ENCODE measurements at places on chromosomes 2 and 18.

- no peak for DNase-seq
These were observed 12.3 kb downstream of the NTSR2 start for GRCh38 chr2:11657646-11658045.

GRCh38 chr2:240435457-240435947 lies at the start of gene GPC1:
Gene GPC1, plus strand, starts transcription at chr2:240435663. Its CDS starts 256 bp downstream, at chr2:240435919.
- DNase-seq: peak; percentile 30

- DNase-seq: no peak
These were observed 60.2 kb downstream of the VSNL1 start for GRCh38 chr2:17600556-17601204.

DNA sequence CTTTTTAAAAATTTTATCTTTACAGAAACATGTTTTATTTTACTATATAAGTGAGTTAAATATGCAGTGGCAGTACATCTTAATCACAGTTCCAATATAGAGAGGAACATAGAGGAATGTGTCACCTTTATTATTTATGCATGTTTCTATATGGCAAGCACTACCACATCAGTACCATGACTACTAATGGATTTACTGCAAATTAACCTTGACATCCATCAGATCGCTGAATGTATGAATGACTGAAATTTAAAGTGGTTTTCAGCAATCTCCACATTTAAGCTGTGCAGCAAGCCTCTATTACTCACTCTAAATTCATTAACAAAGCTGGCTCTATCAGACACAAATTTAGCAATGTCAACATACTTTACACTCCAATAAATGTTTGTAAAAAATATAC lies 790.6 kb downstream of the NRXN1 start:
- DNase-seq: no peak

DNA sequence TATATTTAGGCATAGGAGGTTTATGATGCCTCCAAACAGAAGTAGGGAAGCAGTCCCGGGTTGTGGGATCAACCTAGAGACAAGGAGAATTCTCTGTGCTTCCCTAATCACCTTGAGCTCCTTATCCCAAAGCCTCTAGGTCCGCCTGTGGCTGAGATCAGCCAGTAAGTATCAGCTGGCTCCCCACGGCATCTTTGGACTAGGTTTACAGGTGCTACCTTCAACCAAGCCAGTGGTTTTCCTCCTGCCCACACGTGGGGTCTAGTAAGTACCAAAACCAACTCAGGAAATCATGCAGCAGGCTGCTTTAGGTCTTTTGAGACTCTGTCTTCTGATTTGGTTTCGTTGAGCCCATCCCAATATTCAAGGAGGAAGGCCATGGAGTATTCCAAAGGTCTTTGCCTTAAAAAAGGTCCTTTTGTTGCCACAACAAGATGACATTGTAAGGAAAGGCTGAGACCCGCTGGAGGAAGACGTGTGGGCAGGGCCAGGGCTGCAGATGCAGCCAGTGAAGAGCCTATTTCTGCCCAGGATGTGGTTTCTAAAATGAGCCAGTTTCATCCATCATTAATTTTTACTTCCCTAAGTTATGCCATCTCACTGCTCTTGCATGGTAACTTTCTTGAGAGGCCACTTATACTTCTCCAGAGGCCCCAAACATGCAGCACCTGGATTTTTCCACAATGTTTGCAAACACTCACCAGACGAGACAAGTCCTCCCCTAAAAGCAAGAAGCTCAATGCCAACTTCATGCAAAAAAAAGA lies 248.7 kb downstream of the RNF152 start:
- no peak for DNase-seq

- DNase-seq: no peak
These were observed 59.9 kb downstream of the VIT start for GRCh38 chr2:36756438-36756837.

- no peak for DNase-seq
These were observed 39.5 kb downstream of the USP34 start for GRCh38 chr2:61431345-61431744.

DNA sequence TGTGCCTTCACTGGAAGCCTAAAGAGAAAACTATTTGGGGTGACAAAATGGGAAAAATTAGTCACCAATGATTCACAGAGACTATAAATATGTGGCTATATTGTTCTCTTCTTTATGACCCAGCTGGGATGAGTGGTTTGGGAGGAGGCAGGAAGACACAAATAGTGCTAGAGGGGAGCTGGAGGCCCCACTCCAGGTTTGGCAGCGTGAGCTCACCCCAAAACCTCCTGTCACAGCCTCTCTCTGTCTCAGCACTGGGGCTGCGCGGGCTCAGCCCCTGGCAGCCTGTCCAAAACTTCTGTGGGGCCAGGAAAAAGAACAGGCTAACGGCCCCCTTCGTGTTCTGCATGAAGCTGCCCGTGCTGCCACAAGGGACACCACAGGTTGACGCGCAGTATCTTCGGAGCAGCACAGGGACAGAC lies 73.2 kb upstream of the LCLAT1 start:
- DNase-seq: no peak

GRCh38 chr2:195414537-195415100 lies 242.4 kb upstream of the SLC39A10 start:
- no peak for DNase-seq

DNA sequence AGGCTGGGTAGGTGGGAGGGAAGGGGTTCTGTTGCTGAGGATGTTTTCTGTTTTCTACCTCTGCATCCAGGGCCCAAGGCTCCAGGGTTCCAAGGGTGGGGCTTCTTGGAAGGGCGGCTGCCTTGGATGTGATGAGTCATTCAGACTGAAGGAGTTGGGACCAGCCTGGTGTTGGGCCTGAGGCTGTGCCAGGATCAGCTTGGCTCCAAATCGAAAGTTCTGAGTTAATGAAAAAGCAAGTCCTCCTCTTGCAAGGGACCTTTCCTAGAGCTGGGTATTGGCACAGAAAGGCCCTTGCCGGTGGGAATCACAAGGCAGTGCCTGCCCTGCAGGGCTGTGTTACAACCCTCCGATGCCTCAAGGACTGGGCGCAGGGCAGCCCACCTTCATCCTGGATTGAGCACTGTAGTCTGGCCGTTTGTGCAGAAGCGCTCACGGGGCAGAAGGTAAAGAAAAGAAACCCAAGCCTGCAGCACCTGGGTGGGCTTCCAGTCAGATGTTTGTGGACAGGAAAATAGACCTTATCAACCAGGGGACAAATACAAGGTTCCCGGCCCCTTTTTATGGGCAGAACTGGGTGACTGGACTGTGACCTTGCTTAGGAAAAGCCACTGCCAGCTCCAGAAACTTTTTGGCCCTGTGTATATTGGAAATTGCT lies 52.5 kb upstream of the MCFD2 start:
- DNase-seq: no peak

GRCh38 chr2:56167616-56168562 lies 15.9 kb upstream of the CCDC85A start:
- DNase-seq: no peak

DNA sequence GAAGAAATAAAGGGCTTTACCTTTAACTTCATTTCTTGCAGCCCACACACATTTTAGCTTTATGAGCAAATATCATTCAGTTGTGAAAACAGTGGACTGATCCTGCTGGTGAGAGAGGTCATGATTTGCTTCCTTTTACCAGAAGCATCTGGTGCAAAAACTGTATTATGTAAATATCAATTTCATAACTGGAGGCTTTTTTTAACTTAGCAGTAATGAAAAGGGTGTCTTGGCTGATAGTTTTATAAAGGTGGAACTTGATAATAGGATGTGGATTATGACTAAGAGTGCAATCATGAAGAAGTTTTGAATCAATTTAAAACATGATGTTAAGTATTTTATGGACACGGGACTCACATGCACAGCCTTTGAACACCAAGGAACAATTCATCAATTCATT lies 304.4 kb downstream of the GULP1 start:
- no peak for DNase-seq

- DNase-seq: no peak
These were observed 399.2 kb downstream of the CPS1 start for GRCh38 chr2:210955591-210955990.

DNA sequence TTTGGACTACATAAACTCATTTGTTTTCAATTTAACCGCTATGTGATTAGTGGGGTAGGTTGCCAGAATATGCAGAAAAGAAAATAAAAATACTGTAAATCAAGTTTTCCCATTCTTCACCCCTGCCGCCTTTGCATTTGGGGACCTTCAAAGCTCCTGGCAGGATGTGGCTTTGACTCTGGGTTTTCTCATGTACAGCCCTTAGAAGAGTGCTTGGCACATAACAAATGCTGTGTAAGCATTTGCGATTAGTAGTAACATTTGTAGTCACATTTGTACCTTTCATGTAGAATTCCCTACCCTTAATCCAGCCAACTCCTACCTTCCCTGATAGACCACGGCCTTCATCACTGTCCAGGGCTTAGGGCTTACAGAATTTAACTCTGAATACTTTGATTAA lies 262.6 kb downstream of the MREG start:
- no peak for DNase-seq

DNA sequence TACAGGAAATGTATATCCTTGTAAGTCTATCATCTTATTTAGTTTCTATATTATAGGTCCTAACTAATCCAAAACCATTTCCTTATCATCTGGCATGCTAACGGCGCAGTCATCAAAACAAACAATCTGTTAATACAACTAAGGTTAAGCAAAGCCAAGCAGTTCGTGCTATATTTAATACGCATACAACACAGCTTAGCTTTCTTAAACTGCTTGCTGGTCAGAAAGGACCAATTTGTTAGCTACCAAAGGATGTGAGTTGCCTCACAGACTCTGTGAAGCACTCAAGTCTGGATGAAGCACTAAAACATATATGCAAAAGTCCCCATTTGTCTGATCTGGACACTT lies 67.0 kb downstream of the ZEB2 start:
- DNase-seq: no peak

DNA sequence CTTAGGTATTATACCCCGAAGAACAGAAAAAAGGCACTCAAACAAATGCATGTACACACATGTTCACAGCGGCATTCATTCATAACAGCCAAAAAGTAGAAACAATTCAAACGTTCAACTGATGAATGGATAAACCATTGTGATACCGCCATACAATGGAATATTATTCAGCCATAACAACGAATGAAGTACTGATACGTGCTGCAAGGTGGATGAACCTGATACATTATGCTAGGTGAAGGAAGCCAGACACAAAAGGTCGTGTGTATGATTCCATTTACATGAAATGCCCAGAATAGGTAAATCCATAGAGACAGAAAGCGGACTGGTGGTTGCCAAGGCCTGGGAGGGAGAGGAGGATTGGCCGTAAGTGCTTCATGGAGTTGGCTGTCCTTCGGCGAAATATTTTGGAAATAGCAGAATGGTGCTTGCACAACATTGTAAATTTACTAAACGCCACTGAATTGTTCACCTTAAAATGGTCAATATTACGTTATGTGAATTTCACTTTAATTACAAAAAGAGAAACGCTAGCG lies 750 bp upstream of the RMP24 start:
- no peak for DNase-seq

- DNase-seq: no peak
These were observed 11.1 kb downstream of the SPOPL start for GRCh38 chr2:138512672-138513071.

DNA sequence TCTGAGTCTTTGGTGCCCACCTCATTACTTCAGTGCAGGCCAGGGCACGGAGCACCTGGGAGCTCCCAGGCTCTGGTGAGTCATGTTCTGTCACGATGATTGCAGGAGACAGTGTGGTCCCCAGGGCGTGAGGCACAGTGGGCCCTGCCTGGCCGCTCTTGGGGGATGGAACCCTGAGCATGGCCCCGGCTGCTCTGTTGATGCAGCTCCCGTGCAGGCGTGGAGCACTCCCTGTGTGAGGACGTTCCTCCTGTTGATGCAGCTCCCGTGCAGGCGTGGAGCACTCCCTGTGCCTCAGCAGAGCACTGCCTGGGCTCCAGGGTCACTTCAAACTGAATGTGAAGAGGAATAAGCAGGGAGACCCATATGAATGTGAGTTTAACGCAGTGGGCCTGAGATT lies 30.1 kb downstream of the COPS9 start:
- DNase-seq: no peak

- DNase-seq: no peak
These were observed 48.7 kb downstream of the HNMT start for GRCh38 chr2:138012968-138013367.

- no peak for DNase-seq
These were observed 36.3 kb upstream of the ITM2C start for GRCh38 chr2:230828272-230828961.

GRCh38 chr18:42437646-42438045 lies 482.6 kb downstream of the PIK3C3 start:
- DNase-seq: no peak

DNA sequence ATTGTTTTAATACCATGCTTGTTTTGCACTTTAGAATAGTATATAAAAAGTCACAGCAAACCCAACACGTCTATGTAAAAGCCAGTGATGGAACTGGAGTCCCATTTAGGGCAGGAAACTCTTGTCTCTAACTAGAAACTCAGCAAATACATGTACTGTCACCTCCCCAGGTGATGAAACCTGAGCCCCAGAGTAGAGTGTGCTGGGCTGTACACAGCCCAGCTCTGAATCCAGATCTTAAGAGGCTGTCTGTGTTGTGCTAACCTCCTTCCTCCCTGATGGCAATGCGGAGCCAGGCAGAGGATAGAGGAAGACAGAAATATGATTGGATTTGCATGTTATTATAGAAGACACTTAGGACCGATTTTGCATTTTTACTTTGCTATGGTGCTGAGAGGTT lies 317.5 kb upstream of the TRIB2 start:
- no peak for DNase-seq

GRCh38 chr2:3059141-3059925 lies 318.3 kb downstream of the EIPR1 start:
- no peak for DNase-seq

DNA sequence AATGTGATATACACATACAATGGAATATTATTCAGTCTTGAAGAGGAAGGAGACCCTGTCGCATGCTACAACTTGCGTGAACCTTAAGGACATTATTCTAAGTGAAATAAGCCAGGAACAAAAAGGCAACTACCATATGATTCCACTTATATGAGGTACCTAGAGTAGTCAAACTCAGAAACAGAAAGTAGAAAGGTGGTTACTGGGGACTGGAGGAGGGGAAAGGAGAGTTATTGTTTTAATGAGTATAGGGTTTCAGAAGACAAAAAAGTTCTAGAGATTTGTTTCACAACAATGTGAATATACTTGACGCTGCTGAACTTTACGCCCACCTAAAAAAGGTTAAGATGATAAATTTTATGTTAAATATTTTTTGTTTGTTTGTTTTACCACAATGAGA lies 47.0 kb downstream of the CXCR4 start:
- no peak for DNase-seq

All from stimulated activated CD8-positive, alpha-beta memory T cell treated with anti-CD3 and anti-CD28 coated beads, Interleukin-12 subunit alpha, Interleukin-12 subunit beta, amount 100 ng/mL, for 1 hour (primary cell).